ENCODE measurements at places on chromosomes 6 and 20. TPM values are rescaled to one million over a fixed set of nuclear protein-coding genes. Genes with fewer than 3 reads are reported as not detected.

Gene SRSF3
- total RNA-seq: 356 TPM

Gene KCNG1
- 108 TPM for total RNA-seq

Gene GRIK2
- 9.6 TPM for total RNA-seq

Gene E2F1
- 1.8 TPM for total RNA-seq

Gene SEMG1
- not detected for total RNA-seq

Gene SLC35D3
- not detected for total RNA-seq

Gene MEI4
- not detected for total RNA-seq

All from smooth muscle cell of the umbilical artery (primary cell).